ENCODE measurements at places on chromosomes 6 and 20.

- no peak for DNase-seq
Observed at GRCh38 chr6:21984561-21984960, 312.3 kb downstream of the PRL start.

- DNase-seq, result no peak
Observed at GRCh38 chr6:20771409-20771808, 237.2 kb downstream of the CDKAL1 start.

DNA sequence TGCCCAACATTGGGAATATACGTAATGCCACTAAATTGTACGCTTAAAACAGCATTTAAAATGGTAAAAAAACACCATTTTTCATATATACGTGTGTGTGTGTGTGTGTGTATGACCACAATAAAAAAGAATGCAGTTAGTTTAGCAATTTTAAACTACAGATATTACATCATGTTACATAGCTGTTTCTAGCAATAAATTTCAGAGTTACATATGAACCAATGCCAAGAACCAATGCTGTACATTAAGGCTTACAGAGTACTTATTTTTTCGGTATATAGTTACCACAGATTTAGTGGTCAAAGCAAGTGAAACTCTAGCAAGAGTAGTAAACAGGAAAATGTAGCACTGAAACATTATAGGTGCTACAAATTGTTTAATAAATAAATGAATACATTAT, 119.3 kb downstream of the PDE10A start:
- no peak for DNase-seq

DNA sequence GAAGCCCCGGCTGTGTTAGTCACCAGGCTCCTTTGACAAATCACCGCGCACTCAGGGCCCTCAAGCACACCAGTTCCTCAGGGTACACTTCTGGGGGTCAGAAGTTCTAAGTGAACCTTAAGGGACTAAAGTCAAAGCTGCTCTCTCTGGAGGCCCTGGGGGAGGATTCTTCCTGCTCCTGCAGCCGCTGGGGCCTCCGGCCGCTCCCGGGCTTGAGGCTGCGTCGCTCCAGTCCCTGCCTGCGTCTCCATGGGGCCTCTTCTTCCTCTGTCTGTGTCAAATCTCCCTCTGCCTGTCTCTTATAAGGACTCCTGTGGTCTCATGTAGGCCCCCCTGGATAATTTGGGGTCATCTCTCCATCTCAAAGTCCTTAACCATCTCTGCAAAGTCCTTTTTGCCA, 18.1 kb upstream of the GATA5 start:
- DNase-seq, result no peak

- no peak for DNase-seq
Observed at GRCh38 chr20:19253916-19254820, 41.7 kb downstream of the SLC24A3 start.

GRCh38 chr20:6384380-6384779, 261.6 kb upstream of the FERMT1 start:
- DNase-seq, result no peak

- no peak for DNase-seq
Observed at GRCh38 chr6:99016355-99016754, 68.6 kb upstream of the FBXL4 start.

DNA sequence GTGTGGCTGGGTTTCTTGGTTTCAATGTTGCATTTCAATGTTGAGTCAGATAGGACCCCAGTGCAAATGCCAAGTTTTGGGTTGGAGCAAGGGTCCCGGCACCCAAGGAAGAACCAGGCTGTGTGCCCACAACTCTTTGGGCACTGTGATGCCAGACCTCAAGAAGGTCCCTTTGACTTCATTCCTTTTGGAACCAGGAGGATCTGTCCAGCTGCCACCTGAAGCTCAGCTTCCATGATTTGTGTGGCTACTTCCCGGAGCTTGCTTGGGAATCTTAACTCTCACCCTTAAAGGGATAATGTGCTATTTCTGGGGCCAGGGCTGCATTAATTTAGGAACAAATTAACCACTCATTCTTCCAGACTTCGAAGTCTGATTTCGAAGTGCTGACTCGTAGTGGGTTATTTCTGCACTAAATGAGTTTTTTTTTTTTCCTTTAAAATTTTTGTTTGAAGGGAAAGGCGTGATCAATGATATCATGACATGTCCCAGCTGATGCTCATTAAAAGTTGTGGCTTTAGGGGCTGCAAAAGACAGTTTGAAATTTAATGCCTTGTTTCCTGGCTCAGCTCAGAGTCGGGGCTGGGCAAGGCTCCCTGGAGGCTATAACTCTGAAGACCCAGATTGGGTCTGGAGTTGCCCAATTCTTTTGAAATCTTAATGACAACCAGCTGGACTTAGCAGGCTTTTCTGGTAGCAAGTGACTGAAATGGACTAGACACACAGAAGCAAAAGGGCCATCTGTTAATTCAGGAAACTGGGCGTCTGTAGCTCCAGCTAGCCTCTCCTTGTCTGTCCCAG, 24.0 kb upstream of the PHACTR3 start:
- DNase-seq, result no peak

- DNase-seq, result no peak
Observed at GRCh38 chr20:5735845-5736510, 14.2 kb upstream of the SHLD1 start.

DNA sequence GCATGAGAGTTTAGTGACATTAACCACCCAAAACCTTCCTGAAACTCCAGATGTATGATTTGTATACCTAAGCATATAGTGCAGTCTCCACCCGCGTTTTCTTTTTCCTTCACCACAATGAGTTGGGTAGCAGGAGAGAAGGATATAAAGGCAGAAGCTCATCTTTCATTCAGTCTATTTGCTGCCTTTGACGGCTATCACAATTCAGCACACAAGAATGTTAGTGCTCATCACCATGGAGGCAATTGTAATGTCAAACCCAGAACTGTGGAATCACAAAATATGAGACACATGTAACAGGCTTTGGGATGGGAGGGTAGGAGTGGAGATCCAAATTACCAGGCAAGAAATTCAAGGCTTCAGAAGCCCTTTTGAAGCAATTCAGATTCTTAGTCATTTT, 17.6 kb downstream of the ZHX3 start:
- DNase-seq, result no peak

DNA sequence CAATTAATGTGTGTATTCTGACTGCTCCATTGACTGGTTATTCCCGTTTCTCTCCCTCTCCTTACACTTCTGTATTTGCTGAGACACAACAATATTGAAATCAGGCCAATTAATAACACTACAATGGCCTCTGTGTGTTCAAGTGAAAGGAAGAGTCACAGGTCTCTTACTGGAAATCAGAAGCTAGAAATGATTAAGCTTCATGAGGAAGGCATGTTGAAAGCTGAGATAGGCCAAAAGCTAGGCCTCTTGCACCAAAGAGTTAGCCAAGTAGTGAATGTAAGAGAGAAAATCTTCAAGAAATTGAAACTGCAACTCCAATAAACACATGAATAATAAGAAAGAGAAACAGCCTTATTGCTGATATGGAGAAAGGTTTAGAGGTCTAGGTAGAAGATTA, 489.5 kb upstream of the CITED2 start:
- no peak for DNase-seq

- DNase-seq, result no peak
Observed at GRCh38 chr6:109762769-109763441, 71.8 kb downstream of the FIG4 start.

DNA sequence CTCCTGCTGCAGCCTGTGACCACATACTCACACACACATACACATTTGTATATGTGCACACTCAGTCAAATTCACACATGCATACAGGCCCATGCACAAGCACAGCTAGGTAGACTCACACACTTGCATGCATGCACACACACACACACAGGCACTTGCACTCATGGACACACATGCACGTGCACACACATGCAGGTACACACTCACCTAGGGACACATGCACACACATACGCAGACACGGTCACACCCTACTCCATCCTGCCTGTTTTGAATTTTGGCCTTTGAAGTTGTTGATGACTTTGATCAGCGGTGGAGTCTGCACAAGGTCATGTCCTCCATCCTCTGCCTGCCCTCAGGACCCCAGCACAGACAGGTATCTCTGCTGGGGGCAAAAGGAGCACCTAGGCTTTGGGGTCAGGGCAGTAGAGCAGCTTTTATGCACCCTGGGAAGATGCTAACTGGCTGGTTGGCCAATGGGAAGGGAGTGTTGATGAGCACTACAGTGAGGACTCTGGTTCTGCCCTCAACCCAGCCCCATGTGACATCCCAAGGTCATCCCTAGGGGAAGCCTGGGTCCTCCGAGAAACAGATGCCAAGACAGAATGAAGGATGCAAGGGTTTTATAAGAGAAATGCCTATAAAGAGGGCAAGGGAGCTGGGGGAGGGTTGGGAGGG, 218.3 kb downstream of the SLC24A3 start:
- DNase-seq, result no peak

DNA sequence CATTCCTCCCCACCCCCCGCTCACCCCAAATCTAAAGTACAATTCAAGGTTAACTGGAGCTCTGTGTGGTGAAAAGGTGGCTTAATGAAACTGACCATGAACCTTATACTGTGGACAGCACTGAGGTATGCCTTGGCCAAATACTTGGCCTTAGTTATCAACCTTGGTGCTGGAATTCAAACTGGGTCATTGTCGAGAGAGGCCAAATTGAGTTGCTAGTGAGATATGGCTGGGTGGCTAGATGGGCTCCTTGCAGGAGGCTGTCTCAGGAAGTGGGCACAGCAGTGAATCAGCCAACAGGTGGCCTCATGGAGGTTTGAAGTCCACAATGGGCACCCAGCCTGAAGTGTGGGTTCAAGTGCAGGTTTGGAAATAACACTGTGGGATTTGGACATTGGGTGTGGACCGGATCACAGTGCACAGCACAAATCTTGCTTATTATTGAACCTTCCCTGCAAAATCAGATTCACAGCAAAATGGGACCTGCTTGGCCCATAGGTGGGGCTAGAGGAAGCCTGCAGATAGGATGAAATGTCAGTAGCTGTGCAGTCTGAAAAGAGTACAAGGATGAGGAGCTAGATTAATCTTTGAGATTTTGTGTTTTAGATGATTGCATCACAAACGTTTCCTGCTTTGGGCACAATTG, 5.6 kb upstream of the BTBD3 start:
- no peak for DNase-seq

- no peak for DNase-seq
Observed at GRCh38 chr20:6333110-6333509, 210.3 kb upstream of the FERMT1 start.

GRCh38 chr6:143549949-143550268, 38.4 kb upstream of the FUCA2 start:
- DNase-seq, result no peak

GRCh38 chr6:18656506-18656905, 269.4 kb downstream of the RNF144B start:
- no peak for DNase-seq

- DNase-seq, result no peak
Observed at GRCh38 chr20:37672143-37672542, 21.7 kb upstream of the CTNNBL1 start.

DNA sequence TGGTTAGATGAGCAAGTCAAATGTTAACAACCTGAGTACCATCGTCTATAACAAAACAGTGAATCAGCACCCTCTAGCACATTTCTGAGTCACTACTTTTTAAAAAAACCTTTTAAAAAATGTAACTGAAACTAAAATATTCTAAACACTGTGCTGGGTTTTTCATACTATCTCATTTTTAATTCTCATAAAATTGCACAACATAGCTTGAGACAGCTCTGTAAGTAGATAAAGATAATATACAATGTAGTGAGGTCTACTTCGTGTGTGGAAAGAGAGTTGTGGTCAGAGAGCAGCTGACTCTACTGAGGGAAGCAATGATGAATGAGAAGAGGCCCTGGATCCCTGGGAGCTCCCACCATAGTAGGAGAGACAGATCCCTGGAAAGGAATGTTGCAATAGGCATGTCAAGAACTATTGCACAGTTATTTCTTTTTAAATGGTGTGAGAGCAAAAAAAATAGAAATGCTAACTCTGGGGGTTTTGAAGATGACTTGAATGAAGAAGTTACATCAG, 13.6 kb upstream of the CALHM6 start:
- DNase-seq, result no peak

DNA sequence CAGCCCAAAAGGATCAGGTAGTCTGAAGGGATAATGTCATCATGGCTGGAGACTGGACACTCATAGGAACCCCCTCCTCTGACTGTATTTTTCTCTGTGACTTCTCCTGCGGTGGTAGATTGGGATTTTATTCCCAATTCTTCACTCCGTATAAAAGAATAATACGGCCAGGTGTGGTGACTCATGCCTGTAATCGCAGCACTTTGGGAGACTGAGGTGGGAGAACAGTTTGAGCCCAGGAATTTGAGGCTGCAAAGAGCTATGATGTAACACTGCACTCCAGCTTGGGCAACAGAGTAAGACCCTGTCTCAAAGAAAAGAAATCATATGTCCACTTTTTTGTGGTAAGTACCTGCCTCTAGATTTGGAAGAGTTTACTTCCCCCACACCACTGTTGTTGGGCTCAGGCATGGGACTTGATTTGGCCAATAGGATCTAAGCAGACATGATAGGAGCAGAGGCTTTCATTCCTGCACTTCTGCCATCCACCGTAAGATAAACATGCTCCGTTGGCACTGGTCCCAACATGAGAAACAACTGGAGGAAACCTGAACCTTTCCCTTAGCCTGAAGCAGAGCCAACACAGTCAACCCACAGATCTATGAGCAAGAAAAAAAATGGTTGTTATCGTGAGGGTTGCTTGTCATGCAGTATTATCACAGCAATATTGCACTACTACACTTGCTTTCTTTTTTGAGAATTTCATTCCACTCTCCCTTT, 82.0 kb downstream of the JPH2 start:
- DNase-seq, result no peak

GRCh38 chr6:84027340-84028181, 6.0 kb upstream of the MRAP2 start:
- DNase-seq, result peak; percentile 16

GRCh38 chr6:36120979-36121786, 9.1 kb upstream of the MAPK13 start:
- DNase-seq, result no peak

DNA sequence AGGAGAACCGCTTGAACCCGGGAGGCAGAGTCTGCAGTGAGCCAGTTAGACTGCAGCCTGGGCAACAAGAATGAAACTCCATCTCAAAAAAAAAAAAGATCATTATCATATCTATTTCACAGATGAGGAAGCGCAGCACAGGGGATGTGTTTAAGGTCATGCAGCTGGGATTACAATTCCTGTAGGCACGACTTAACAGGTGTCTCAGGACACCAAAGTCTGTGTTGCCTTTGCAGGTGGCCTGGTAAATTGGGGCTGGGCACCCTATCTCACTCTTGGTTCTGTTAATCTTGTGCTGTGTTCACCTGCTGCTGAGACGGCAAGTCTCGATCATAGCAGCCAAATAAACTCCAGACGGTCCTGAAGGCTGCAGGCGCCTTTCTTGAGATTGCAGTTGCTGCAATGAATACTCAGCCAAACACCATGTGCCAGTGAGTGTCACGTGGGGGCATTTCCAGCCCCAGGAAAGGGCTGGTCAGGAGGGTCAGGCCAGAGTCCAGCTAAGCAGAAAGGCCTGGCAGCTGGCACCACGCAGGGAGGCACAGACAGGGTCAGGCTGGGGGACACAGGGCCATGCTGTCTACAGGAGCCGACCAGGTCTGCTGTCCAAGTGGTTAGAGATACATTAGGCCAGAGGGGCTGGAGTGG, 55.8 kb downstream of the FGD2 start:
- peak; percentile 54 for DNase-seq

GRCh38 chr6:151051164-151051563, 185.7 kb downstream of the MTHFD1L start:
- DNase-seq, result no peak
